Stimulated activated CD8-positive, alpha-beta memory T cell treated with anti-CD3 and anti-CD28 coated beads, Interleukin-12 subunit alpha, Interleukin-12 subunit beta, amount 100 ng/mL, for 4 hours (primary cell): ENCODE measurements at places on chromosomes 4 and X.

- DNase-seq, result no peak
Observed at GRCh38 chr4:38091636-38092035, 131.4 kb downstream of the PTTG2 start.

DNA sequence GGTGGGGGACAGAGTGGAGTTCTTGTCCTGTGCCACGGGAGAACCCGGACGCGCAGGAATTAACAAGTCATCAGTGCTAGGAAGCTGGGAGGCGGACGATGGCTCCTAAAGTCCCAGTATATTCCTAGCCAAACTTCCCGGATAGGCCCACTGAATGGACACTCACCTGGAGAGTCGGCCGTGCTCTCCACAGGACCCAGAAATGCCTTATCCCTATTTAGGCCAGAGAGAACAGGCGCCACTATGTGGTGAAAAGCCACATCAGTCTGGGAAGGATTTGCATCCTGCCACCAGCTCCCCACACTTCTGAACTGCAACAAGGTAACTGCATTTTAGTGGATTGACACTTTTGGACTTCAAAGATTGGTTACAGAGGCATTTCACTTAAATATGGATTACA lies 1.1 kb downstream of the CFAP299 start:
- no peak for DNase-seq

GRCh38 chr4:14958436-14958835 lies 43.8 kb upstream of the CPEB2 start:
- no peak for DNase-seq

DNA sequence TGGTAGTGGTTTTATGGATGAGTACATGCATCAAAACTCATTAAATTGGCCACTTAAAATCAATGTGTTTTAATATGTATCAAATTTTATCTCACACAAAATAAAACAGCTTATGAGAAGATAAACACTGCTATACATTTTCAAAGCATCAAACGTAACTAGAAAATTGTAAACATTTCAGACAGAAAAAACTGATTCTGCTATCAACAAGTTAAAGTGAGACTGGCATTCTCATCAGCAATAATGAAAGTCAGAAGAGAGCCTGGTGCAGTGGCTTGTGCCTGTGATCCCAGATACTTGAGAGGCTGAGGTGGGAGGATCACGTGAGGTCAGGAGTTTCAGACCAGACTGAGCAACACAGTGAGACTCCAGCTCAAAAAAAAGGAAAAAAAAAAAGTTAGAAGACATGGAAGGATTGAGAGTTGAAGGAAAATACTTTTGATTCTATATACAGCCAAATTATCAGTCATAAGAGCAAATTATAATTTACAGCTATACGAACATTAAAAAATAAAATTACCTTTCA lies 2.9 kb downstream of the TBCK start:
- no peak for DNase-seq

DNA sequence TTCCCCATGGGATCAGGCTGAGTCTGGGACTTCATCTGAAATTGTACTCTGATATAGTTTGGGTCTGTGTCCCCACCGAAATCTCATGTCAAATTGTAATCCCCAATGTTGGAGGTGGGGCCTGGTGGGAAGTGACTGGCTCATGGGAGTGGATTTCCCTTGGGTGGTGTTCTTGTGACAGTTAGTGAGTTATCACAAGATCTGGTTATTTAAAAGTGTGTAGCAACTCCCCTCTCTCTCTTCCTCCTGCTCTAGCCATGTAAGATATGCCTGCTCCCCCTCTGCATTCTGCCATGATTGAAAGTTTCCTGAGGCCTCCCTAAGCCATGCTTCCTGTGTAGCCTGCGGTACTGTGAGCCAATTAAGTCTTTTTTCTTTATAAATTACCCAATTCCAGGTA lies 61.0 kb downstream of the RASGEF1B start:
- no peak for DNase-seq

DNA sequence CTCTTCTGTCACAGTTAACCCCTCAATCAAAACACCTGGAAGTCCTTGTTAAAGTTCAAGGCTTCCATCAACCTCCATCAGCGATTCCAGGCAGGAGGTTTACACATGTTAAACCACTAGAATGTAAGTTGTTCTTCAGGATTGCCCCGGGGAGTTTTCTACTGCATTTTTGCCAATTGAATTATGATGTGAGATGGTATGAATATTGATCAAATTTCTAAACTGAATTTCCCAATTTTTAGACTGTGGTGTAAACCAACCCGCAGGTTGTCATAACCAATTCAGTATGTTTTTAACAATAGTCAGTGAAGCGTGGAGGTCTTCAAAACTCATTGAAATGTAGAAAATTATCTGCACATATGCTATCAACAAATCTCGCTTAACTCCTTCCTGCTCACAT lies 21.2 kb upstream of the TENM3 start:
- DNase-seq, result no peak

GRCh38 chrX:18698737-18699650 lies 8.5 kb upstream of the PPEF1 start:
- DNase-seq, result no peak

- DNase-seq, result no peak
Observed at GRCh38 chr4:122588453-122589238, 32.2 kb downstream of the IL21 start.

DNA sequence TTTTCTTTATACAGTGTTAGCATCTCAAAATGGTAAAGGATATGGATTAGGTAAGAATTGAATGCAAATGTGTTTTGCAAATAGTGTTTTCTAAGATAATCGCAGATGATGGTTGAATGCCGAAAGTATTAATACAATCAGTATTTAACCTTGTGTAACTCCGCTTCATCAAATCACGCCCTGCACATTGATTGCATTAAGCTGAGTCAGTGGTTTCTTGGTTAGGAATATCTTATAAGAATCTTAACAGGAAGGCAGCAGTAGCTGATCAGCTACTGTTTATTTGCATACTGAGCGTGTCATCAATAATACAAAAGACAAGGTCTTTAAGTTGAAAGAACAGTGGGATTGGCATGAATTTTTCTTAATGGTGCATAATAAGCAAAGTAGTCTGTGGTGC lies 545.4 kb downstream of the RPA4 start:
- no peak for DNase-seq

- no peak for DNase-seq
Observed at GRCh38 chr4:826508-827208, 729 bp upstream of the CPLX1 start.

DNA sequence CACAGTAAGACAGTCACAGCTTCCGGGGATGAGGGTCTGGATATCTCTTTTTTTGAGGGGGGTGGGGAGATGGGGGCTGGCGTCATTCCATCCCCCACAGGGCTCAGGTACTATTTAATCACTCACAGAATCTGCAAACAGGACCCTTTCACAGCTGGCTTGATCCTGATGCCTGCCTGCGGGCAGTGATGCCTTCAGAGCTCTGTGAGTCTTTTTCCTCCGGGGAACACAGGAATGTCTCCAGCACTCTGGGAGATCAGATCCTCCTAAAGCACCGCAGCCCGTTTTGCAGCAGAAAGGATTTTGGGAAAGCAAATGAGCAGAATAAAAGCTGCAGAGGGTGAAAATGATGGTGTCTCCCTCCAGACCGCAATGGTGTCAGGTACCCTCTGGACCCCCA lies 13.2 kb upstream of the SHOX start:
- no peak for DNase-seq

- no peak for DNase-seq
Observed at GRCh38 chrX:140250391-140250790, 254.5 kb downstream of the SOX3 start.

DNA sequence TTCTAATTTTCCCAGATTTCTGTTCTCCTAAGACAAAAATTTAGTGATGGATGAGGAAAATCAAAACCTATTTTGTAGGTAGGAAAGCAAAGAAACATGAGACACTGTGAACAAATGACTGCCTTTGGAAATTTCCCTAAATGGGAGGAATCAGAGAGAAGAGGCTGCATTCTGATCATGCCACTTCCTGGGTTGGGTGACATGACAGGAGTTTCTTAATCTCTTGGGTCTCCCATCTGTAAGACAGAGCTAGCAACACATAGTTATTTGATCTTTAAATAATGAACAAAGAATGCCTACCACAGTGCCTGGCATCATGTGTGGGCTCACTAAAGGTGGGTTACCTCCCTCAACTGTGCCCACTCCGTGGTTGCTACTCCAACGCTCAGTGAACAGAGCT lies 57.1 kb downstream of the CCDC149 start:
- no peak for DNase-seq

- DNase-seq, result no peak
Observed at GRCh38 chr4:137470806-137471205, 61.5 kb downstream of the PCDH18 start.

DNA sequence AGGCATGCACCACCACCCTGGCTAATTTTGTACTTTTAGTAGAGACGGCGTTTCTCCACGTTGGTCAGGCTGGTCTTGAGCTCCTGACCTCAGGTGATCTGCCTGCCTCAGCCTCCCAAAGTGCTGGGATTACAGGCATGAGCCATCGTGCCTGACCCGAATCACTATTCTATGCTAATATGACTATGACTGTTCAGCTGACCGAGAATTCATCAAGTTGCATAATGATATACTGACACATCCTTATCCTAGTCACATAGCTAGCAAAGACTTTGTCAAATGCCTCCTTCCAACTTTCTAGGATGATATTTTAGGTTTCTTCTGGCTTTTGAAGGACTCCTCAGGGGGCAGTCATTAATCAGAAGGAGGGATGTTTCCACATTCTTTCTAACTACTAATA lies 4.8 kb upstream of the GPM6B start:
- no peak for DNase-seq

- no peak for DNase-seq
Observed at GRCh38 chrX:29431895-29432294, 783.5 kb upstream of the MAGEB2 start.
